Coronary artery (tissue), 2 donors: ENCODE measurements at places on chromosomes 16 and 17.

GRCh38 chr17:33126086-33126485 lies 134.4 kb downstream of the SPACA3 start:
- no peak for DNase-seq

- no peak for DNase-seq
These were observed 5.5 kb downstream of the PPP1R9B start for GRCh38 chr17:50144845-50145531.

- peak; percentile 88 for DNase-seq
These were observed 669 bp downstream of the MIEF2 start for GRCh38 chr17:18261146-18261515.

DNA sequence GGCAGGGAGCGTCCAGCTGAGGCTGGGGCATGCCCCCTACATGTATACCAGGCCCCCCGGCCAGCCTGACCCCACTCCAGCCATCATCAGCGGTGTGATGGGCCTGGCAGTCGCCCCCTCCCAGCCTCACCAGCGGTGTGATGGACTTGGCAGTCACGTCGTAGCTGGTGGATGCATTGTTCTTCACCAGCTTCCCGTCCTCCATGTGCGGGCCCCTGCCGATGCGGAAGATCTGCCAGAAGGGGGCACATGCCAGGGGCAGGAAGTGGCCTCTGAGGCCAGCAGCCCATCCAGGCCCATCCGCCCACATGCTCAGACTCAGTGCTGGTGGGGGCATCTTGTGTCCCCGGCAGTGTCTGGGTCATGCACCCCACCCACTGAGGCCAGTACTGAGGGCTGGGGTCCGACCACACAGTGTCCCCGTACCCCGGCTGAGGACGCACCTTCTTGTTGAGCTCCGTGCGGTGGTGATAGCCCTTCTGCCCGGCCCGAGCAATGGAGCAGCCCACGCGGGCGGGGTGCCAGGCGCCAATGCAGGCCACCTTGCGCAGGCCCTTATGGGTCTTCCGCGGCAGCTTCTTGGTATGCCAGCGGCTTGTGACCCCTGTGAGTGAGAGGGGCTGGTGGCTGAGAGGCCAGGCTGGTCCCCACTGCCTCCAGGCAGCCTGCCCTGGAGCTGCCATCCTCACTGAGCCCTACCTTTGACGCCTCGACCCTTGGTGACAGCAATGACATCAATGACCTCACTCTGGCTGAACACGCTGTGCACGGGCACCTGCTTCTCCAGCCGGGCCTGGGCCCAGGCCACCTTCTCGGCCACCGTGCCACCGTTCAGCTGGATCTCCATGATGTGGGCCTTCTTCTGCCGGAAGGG lies 3.7 kb upstream of the MSRB1 start:
- no peak for DNase-seq

DNA sequence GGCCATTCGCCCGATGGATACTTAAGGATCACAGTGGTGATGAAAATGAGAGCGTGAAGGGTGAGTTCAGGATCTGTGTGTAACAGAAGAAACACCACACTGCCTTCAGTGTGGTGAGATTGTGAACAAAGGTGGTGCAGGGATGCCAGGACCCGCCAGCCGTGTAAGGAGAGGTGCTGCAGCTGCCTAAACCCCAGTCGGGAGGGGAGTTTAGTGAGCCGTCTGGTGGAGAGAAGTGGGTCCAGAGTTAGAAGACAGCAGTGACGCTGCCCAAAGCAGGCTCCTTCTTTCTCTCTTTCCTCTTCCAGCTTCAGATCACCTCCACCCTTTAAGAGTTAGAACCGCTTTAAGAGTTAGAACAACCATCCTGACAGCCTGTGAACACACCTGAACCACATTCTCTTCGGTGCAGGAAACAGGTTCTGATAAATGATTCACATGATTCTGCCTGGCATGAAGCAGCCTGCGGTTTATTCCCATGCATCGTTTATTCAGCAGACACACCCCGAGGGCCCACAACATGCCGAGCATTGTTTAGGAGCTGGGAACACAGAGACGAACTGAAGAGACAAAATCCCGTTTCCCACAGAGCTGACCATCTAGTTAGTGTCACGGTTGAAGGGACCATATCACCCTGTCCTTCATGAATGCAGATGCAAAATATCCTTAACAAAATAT lies 84.0 kb upstream of the DNAH17 start:
- DNase-seq, result no peak

DNA sequence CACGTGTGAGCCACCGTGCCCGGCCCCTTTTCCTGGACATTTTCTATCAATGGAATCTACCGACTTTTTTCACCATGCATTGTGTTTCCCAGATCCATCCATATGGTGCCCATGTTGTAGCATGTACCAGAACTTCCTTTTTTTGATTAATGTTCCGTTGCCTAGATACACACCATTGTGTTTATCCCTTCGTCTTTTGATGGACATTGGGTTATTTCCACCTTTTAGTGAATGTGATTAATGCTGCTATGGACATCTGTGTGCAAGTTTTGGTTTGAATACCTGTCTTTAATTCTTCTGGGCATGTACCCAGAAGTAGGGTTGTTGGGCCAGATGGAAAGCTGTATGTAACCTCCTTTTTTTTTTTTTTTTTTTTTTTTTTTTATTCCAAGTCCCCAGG lies 79.8 kb downstream of the NT5M start:
- DNase-seq, result no peak

GRCh38 chr17:58219789-58220183 lies 731 bp upstream of the MKS1 start:
- DNase-seq, result no peak

DNA sequence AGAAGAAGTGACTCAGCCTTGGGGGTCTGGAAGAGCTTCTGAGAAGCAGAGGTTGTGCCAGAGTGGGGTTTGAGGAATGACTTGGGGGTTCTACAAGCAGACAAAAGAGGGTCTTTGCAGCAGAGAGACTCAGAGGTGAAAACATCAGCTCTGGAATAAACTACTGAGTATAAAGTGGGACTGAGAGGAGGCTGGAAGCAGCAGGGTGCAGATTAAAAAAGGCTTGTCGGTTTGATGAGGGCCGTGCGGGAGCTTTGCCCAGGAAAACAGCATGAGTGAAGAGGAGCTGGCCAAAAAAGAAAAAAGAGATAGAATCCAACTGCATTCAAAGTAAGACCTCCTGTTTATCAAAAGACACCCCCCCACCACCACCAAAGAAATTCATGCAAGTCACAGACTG lies 13.1 kb upstream of the ACE start:
- DNase-seq, result no peak
